Hindlimb muscle (tissue), 1 donor: ENCODE measurements at places on chromosomes 4 and X.

DNA sequence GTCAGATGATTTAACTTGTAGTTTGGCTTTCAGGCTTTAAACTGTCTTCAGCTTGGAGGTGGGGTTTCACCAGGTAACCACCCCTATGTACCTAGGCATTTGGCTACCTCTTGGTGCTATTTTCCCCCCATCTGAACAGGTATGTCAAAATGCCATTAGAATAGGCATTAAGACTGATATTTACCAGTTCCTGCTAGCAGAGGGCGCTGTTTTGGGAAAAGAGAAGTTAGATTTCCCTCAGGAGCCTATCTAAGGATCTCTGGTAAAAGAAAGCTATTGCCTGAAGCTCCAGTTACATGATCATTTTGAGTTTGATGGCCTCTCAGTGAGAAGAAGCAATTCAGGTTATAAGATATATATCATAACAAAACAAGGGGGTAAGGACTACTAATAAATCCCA lies 879.1 kb downstream of the SH3BGRL start:
- no peak for DNase-seq

- no peak for DNase-seq
Measured at GRCh38 chr4:3835527-3836405, 69.6 kb downstream of the ADRA2C start.

DNA sequence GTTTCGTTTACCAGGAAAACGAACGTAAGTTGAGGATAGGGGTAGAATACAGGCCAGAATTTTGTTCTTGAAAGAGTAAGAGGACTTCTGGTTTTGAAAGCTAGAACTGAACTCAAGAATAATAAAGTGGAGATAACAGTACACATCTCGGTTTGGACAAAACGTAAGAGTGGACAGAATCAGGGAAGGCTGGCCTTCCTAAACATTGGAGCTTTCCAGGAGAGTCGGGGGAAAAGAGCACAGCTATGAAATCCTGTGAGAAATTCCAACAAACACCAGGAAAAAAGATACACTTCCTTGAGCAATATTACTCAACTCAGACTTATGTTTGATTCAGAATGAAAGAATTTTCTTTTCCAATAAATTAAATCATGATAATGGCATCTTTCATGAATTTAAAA lies 1.2 kb downstream of the CTSO start:
- no peak for DNase-seq

- no peak for DNase-seq
Measured at GRCh38 chr4:42344309-42344708, 53.0 kb upstream of the SHISA3 start.

DNA sequence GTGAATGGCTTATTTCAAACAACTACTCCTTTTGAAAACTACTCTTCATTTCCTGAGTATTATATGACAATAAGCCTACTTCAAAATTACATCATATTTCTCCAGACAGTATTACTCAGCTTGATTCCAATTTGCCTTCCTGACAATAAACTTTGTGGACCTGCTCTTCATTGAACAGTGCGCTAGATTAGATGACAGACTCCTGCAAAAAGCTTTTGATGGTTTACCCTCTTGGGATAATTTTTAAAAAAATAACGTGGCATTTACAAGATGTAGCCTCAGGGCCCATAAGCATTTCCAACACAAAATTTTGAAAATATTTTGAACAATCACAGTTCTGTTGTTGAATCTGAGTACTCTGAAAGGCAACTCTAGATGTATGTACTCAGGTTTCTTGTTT lies 25.9 kb downstream of the MGAT4D start:
- DNase-seq = no peak

DNA sequence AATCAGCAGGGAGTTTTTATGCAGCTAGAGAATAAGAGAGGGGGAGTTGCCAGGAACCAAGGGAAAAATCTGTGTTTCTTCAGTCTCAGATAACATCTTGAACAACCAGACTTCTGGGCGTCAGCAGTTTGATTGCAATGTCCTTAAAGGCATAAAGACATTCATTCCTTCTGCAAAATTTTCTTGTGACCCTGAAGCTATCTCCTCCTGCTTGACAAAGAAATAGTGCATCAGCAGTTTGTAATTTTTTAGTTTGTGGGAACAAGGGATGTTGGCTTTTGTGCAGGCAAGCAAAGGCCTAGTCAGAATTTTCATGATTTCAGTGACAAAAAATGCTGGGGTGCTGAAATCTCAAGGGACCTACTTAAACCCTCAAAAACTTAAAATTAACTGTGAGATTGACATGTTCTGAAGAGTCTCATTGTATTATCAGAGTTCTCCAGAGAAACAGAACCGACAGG lies 125.8 kb upstream of the UNC5C start:
- DNase-seq = no peak

- DNase-seq = no peak
Measured at GRCh38 chrX:103347682-103348397, 8.5 kb upstream of the TCEAL9 start.

DNA sequence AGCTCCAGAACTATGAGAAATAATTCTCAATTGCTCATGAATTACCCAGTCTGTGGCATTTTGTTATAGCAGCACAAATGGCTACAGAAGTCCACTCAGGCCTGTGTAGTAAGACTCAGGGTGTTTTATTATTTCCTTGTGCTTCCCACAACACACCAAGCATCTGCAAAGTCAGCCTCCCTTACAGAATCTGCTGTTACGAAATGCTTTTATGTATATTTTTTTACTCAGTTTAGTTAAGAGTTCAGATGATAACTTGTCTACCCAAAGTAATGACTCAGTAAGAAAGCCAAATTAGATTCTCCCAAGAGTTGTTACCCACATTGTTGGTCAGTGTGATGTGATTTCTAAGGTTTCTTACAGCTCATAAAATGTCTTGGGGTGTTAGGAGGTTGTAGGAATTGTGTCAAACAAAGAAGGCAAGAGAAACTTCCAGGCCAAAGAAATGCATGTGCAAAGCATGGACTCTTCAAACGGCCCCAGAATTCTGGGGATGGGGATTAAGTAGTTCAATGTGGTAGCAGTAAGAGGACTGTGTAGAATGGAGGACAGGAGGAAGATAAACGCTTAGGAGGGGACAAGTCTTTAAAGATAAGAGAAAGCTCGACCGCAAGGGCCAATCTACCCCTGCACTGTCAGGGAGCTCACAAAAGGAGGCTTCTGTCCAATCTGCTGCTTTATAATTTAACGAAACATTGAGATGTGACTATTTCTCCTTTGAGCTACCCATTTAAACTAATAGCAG lies 35.4 kb upstream of the TMEM184C start:
- DNase-seq = no peak

DNA sequence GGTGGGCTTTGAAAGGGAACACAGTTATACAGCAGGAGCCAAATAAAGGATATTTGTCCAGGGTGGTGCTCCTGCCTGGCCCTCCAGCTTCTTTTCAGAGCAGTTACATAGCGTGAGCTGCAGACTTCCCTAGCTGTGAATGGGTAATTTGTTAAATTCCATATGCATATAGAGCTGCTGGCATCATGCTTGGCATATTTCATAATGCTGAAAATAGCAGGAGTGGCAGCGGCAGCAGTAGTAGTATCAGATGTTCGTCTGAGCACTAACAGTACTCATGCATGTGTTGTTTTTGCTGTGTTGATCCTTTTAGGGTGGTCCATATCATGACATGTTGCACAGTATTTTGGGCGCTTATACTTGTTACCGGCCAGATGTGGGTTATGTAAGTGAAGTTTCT lies 33.6 kb upstream of the TADA2B start:
- no peak for DNase-seq

GRCh38 chr4:14155803-14156202 lies 528.3 kb upstream of the BOD1L1 start:
- no peak for DNase-seq

DNA sequence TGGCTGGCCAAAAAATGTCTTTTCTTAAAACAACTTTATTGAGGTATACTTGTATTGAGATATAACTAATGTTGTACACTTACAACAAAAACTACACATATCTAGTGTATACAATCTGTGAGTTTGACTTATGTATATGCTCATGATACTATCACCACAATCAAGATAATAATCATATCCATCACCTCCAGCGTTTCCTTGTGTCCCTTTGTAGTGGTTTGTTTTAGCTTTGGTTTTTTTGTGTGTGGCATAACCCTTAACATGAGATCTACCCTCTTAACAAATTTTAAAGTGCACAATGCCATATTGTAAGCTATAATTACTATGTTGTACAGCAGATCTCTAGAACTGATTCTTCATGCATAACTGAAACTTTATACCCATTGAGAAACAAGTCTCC lies 13.4 kb upstream of the PCSK1N start:
- DNase-seq = no peak

- DNase-seq = peak; percentile 60
Measured at GRCh38 chr4:17468619-17469221, 43.2 kb downstream of the QDPR start.

DNA sequence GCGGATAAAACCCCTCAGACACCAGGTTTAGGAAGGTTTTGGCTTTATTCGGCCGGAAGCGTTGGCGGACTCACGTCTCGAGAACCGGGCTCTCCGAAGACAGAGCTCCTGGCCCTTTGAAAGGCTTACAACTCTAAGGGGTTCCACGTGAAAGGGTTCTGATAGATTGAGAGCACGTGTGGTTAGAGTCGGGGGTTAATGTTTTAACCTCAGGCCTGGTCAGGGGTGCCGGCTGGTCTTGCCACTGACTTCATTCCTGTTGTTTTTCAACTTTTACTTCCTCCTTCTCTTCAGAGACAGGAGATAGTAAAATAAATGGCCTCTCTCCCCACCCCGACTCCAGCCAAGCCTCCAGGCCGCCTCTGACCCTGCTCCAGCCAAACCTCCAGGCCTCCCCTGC lies 4.7 kb upstream of the ASMT start:
- no peak for DNase-seq

GRCh38 chr4:150140774-150141400 lies 62.6 kb downstream of the DCLK2 start:
- DNase-seq = no peak

DNA sequence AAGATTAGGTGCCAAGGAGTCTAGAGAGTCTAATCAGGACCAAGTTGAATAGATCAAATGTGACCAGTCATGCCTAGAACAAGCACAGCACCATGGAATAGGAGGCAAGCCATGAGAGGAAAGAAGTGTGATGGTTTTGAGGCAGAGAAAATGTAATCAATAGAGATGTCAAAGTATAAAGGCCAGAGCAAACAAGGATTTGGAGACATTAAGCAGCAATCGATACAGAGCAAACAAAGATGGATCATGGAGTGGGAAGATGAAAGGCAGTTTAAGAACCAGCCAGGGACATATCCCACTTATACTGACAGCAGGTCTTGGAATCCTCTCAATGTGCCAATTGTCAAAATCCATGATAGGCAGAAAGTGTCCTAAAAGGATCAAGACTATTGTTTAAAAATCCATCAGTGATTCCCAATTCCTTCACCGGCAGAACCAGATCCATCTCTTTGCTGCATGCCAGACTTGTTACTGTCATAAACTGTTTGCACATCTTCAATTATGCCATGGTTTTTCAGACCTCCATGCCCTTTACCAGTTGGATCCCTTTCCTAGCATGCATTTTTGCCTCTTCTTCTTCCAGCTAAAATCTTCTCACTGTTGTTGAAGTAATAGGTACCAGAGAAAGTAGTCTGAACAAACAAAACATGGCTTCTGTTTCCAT lies 520.7 kb upstream of the ARX start:
- no peak for DNase-seq

DNA sequence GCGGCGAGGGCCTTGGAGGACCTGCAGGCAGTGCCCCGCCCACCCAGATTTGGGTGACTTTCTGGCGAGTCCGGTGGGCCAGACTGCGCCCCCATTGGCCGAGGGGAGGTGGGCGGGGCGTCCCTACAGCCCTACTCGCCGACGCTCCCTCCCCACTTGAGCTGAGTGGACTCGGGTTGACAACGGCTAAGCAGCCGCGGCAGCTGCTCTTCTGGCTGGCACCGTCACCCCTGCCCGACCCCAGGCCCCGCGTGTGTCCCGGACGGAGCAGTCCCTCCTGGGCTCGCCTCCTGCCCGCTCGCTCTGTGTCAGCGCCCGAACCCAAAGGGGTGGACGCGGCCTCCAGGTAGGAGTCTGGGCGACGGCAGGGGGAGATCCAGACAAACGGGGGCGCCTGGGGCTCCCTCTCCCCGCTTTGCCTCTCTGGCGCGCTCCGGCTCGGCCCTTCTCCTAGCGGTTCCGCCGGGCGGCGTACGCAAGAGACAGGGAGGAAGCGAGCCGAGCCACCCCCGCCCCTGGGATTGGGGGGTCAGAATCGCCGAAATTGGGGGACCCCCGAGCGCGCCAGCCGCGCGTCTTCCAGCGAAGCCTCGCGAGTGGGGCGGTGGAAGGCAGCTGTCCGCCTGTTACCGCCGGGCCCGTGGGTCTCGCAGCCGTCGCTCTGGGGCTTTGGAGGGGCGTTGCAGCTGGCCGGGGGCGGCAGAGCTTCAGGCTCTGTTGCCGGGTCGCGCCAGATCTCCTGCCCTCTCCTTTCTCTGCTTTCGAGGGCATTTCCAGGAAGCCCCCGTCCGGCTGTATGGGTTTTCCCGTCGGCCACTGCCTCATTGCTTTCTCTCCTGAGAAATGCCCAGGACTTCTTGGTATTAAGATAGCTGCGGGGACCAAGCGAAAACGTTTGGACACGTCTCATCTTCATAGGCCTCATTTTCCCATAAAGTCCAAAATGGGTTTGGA lies 46.3 kb downstream of the STARD8 start:
- DNase-seq = peak; percentile 80

DNA sequence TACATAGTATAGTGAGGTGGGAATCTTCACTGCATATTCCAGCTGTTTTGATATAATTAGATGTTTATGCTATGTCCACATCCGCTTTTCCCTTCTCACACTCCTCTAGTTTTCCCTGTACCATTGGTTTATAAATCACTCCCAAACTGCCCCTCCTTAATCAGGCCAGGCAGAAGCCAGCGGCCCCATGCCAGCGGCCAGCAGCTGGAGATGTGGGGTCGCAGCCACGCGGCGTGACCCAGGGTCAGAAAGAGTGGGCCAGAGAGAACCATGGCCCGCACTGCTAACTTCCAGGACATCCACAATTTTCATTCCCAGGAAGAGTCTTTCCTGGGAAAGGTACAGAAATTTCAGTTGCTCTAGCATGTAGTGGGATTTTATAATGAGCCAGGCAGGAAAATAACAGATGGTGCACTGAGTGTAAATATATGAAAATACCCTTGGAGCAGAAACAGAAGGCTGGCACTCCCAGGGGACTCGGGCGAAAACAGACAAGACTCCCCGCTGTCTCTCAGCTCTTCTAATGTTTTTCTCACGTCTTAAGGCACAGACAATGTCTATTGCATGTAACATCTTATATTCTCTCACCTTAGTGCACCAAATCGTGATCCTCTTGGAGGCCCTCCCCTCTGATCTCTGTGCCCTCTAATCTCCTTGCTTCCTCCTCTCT lies 145.9 kb upstream of the ZFP42 start:
- DNase-seq = no peak

DNA sequence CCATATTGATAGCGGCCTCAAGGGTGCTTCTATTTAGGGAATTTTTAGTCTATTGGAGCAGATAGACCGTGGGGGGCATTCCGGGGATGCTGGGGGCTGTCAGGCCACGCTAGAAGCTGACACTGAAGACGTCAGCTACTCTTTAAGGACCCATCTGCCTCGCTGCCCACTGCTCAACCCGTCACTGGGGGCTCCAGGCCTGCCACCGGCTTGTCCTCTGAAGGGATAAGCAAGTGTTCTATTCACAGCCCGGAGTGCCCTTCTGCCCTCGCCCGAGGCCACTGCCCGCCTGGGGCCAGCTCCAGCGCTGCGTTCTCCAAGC lies 679 bp upstream of the MSL3 start:
- DNase-seq = no peak

GRCh38 chrX:147476008-147476407 lies 435.7 kb upstream of the FMR1 start:
- no peak for DNase-seq
